Left renal pelvis (tissue), 4 donors: ENCODE measurements at places on chromosomes 3 and 15. TPM values are rescaled to one million over a fixed set of nuclear protein-coding genes. Genes with fewer than 3 reads are reported as not detected.

- DNase-seq, result no peak
Measured at GRCh38 chr3:38039101-38039898, at the start of gene DLEC1. Gene DLEC1, plus strand, starts transcription at chr3:38039208. Its CDS starts 18 bp downstream, at chr3:38039226.

The RTP1 gene
- polyA plus RNA-seq, result not detected

The RBMS3 gene
- 14.2 TPM for polyA plus RNA-seq

DNA sequence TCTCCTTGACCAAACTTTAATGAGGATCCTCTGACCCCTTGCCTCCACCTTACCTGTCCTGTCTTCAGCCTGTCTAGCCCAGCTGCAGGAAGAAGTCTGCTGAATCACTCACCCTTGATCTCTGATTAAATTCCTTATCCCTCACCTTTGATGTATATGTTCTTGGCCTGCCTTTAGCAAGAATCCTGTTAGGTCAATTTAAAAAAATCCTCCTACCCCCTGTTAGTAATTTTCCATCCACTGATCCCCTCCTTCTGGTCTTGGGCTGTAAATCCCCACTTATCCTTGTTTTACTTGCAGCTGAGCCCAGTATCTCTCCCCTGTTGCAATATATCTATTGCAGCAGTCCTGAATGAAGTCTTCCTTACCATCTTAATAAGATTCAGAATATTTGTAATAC is 39.0 kb downstream of the MYH15 start:
- DNase-seq, result no peak

The CYP8B1 gene
- 0.56 TPM for polyA plus RNA-seq
